ENCODE measurements at places on chromosomes 11 and 22.

DNA sequence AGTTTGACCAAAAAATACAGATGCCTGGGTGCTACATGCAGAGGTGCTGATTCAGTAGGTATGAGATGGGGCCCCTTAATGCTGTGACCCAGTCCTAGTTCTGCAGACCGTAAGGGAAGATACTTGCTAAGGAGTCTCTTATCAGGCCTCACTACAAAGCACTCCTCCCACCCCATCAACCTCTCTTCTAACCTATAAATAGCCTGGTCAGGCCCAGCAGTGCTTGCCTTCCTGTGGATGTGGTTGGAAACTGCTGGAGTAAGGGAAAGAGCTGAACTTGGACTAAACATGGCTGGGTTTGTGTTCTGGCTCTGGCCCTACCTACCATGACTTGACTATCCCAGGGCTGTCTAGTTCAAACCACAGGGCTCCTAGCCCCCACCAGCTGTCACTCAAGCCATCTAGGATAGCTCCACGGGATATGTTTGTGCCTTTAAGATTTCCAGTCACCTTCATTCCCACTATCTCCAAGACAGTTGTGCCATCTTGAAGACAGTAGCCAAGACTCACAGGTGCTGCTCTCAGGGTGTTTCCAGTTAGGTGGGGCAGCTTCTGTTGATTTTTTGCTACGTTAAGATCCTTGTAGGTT lies 9.5 kb upstream of the DKK3 start:
- no peak for DNase-seq

DNA sequence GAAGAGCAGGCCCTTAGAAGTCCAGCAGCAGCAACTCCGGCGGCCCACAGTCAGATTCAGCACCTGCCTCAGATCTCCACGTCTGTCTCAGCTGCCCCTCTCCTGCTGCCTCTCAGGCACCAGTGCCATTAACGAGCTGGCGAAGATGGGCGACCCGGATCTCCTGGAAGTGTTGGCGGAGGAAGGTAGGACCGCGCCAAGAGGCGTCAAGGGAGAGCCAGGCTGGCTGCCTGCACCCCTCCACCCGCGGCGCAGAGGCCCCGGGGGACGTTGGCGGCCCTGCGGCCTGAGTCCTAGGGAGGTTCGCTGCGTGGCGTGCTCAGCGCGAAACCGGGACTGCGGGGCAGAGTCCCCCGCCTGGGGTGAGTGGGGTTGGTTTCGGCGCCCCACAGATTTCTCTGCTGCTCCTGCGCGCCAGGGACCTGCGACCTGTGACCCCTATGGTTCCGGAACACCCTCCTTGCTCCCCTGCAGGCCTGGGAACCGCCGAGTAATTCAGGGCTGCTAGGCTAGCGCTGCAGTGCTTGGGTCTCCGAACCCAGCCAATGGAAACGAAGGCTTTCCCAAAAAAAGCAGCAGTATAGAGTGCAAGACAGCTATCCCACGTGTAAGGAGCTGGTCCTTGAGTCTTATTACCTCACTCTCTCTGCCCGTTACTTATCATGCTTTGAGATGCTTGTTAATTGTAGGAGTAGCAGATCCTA lies 615 bp downstream of the ANO5 start:
- DNase-seq, result no peak

GRCh38 chr22:37054056-37054395 lies 2.5 kb downstream of the KCTD17 start:
- no peak for DNase-seq

DNA sequence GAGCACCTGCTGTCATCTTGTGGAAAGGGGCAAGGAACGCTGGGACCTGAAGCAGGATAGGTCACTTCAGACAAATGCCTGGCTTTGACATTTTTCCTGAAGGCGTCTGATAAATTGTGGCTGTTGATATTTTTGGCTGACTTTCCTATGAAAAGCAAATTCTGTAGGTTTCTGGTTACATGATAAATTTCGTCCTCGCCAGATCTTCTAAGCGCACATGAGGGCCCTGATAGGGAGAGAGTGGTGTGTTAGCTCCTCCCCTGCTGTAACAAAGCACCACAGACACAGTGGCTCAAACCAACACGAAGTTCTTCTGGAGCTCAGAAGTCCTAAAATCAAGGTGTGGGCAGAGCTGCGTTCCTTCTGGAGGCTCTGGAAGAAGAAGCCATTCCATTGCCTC lies 19.6 kb downstream of the APOL4 start:
- no peak for DNase-seq

DNA sequence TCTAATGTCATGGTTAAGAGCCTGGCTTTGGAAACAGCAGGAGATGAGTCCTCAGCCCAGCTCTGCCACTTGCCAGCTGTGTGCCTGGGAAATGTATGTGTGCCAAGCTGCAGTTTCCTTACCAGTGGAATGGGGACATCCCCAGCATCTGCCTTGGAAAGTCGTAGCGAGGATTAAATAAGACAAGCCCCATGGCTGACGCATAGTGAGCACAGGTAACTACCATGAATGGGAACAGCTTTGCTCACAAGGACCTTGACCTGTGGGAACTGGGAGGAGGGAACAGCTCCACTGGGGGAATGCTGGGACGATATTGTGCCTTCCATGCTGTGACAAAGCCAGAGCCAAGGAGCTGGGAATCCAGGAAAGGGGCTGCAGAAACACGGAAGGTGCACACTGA lies 2.6 kb upstream of the DSCAML1 start:
- DNase-seq, result no peak

DNA sequence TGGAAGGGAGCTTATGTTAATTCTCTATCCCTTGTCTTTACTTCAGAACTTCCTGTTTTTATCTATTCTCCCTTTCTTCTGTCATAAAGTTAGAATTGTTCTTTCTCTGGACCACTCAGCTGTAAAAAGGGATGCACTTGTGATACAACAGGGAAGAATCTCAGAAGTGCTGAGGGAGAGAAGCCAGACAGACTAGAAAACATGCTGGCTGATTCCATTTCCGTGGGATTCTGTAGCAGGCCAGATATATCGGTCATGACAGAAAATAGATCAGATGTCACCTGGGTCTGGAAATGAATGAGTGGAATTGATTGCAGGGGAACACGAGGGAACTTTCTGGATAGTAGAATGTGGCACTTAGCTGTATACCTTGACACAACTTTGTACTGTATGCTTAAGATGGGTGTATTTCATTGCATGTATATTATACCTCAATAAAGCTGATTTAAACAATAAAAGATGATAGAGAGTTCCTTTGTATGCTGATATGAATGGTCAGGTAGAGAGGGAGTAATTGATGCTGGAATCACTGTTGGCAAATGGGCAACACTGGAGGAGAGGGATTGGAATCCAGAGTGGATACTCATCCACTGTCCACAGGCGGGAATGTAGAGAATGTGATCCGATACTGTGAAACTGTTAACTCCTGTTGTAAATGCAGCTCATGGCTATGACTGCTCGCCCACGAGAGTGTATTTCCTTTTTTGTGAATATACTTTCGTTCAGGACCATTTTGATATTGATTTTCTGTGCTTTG lies 59.6 kb downstream of the ATXN10 start:
- DNase-seq, result no peak

DNA sequence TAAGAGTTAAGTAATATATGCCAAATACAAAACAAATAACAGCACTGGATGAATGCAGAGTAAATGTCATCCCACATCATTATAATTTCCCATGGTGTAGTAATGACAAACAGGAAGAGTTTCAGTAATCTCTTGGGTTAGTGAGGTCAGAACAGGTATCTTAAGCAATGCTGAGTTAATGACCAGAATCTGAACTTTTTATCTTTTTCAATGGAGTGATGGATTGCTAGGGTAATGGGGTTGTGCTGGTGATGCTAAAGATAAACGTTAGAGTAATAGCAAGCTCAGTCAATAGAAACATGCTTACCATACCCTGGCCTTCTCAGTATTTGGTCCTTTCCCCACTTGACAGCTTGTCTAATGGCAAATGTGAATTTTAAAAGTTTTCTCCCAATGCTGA lies 11.5 kb upstream of the BDNF start:
- DNase-seq, result no peak

GRCh38 chr22:17607891-17608521 lies 20.5 kb downstream of the ATP6V1E1 start:
- DNase-seq, result no peak

DNA sequence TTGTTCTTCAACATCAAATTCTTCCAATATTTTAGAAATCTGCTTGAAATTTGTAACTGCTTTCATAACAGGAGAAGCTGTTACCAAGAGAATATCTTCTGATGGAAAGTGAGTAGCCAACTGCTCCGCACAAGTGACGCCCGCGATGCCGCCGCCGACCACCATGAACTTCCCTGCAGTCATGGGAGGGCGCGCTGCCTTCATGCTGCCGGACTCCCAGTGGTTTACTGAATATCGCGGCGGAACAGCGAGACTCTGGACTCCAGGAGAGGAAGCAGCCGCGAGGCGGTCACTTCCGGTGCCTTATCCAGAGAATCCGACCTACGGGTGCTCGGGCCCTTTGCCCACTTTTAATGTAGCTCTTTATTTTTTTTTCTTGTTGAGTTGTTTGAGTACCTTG lies 190.6 kb downstream of the GUCY1A2 start:
- no peak for DNase-seq

GRCh38 chr22:48874956-48875355 lies 952.7 kb downstream of the BRD1 start:
- no peak for DNase-seq

GRCh38 chr22:19749876-19750275 lies 10.7 kb upstream of the TBX1 start:
- no peak for DNase-seq

DNA sequence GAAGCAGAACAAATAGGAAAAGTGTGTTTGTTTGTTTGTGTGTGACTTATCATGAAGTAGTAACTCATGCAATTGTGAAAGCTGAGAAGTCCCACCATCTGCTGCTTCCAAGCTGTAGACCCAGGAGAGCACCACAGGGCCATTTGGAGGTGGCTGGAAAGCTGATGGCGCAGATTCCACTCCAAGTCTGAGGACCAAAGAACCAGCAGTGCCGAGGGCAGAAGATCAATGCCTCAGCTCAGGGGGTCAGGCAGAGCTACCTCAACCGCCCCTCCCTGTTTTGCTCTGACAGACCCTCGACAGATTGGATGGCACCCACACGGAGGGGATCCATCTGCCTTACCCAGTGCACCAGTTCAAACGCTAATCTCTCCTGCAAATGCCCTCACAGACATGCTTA lies 896.2 kb downstream of the BRD1 start:
- DNase-seq, result no peak

DNA sequence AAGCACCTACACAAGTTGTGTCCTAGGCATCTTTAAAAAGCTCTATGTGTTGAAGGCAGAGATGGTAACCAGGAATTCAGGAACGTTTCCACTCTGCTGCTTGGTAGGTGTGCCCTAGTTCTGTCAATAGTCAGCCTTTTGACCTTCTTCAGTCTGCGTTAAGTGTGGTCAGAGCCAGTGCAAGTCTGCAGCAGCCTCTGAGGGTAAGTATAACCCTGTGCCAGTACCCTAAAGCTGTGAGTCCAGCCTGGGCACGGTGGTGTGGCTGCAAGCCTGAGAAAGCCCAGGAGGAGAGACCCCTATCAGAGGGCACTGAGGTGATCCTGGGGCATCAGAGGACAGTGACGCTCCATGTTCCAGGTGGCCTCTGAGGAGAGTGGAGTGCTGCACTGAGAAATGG lies 76.8 kb upstream of the ADORA2A start:
- DNase-seq, result no peak

GRCh38 chr11:113162592-113162962 lies 151.8 kb upstream of the TTC12 start:
- no peak for DNase-seq

DNA sequence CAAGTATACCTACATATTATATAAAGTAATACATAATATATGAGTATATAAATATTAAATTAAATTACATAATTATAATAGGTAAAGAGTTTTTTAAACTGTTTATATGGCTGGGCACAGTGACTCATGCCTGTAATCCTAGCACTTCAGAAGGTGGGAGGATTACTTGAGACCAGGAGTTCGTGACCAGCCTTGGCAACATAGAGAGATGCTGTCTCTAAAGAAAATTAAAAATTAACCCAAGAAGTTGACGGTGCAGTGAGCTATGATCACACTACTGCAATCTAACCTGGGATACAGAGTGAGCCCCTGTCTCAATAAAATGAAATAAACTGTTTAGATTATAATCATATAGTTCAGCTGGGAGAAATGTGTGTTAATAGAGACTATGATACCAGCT lies 363.0 kb downstream of the DDX10 start:
- no peak for DNase-seq

GRCh38 chr22:47073075-47073474 lies 310.6 kb downstream of the TBC1D22A start:
- DNase-seq, result no peak
